ENCODE measurements at places on chromosomes 7 and 10.

DNA sequence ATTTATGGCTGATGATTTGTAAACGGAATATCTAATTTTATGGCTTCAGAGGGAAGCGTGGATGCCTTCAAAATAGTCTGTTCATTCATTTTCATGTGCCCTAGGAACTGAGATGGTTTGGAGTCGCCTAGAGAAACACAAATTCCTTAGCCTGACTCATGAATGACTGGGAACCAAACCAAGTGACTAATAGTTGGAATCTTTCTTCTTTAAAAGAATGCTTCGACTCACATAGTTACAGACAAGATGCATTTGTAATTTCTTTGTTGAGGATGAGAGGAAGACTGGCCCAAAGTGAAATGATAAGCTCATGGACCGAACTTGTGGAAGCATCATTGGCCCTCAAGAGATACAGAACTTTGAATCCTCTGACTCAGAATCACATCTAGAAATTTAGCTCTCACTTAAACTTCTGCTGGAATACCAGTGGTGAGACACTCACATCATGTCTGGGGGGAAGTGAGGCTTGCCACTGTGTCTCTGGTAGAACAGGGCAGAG is 1107.2 kb downstream of the NRG3 start:
- DNase-seq = no peak

DNA sequence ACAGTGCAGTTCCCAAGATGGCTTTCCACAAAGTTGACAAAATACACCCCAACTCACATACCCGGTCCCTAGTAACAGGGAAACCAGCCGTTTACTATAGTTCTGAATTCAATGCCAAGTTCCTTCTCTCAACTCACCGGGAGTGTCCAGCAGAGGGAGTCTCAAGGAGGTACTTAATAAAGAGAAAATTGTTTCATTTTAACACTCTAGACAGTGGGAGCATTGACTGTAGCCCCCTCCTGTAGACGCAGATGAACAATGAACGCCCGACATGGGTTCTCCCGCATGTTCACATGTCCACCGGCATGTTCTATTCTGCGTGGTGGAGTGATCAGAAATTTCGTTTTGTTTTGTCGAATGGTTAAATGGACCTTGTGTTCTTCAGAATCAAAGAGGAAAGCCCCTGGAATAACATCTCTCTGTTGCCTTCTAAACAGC is 1.9 kb downstream of the HIPK2 start:
- no peak for DNase-seq

DNA sequence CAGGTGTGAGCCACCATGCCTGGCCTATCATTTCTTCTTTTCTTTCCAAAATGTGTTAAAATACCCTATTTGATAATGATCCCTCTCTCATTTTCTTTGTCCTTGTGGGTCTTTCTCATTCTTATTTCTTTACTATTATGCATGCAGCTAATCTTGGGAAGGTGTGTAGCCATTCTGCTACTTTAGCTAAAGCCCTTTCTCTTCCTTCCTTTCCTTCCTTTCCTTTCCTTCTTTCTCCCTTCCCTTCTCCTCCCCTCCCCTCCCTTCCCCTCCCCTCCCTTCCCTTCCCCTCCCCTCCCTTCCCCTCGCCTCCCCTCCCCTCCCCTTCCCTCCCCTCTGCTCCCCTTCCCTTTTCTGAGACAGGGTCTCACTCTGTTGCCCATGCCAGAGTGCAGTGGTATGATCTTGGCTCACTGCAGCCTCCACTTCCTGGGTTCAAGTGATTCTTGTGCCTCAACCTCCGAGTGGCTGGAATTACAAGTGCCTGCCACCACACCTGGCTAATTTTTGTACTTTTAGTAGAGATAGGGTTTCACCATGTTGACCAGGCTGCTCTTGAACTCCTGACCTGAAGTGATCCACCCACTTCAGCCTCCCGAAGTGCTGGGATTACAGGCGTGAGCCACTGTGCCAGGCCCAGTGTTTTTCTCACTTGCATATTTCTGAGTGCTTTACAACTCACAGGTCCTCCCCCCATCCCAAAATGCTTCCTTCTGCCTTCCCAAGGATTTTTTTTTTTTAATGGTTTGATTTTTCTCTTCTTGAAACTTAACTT is 42.3 kb downstream of the HIP1 start:
- DNase-seq = no peak

DNA sequence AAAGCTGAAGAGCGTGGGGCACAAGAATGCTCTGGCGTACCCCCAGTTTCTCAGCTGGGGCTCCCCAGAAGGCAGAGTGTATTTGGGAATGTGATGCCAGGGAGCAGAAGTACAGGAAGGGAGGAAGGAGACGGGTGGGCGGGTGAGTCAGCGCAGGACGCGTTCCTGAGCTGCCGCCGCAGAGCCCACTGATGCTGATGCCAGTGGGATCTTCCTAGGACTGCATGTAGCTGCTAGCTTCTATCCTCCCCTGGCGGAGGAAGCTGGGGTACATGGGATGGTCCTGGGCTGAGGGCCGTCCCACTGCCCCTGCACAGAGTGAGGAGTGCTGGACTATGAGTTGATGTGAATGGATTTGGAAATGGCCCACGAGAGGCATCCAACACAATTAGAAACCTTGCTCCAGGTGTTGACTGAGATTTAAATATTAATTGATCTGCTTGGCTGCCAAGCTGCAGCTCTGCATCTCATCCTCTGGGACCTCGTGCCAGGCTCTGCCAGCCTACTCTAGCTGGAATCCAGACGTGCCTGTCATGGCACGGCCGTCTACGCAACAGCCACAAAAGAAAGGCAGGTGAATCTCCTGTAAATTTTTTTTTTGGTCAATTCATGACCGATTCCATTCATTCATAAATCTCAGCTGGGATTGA is 66.2 kb upstream of the RHEB start:
- no peak for DNase-seq

DNA sequence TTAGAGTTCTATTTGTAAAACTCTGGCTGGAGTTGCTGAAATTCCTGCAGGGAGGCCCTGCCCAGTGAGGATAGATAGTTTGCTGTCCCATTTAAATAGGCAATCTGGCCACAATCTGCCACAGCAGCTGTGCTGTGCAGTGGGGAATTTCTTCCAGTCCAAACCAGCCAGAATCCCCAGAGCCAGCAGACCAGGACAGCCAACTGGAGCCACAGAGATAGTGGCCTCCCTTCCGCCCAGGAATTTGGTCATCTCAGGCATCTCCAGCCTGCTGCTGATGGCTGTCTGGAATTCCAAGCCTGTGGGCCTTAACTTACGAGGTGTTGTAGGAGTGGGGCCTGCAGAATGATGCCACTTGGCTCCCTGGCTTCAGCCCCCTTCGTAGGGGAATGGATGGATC is 643.4 kb downstream of the DNAJB9 start:
- DNase-seq = no peak

DNA sequence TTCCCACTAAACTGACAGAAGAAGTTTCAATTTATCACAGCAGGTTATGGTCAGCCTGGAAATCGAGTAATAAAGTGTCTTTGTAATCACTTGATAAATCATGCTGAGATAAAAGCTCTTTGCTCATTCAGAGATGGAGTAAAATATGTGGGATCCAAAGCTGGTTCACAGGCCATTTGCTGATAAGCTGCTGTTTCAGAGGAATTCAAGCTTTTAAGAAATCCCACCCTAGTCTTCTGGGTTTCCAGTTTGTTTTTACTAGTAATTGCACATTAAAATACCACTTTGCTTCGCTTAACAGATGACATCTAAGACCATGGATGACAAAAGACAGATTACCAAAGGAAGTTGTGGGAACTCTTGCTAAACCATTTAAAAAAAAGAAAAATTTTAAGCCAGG is 37.4 kb upstream of the CDK6 start:
- no peak for DNase-seq
